ENCODE measurements at places on chromosomes 7 and 10.

DNA sequence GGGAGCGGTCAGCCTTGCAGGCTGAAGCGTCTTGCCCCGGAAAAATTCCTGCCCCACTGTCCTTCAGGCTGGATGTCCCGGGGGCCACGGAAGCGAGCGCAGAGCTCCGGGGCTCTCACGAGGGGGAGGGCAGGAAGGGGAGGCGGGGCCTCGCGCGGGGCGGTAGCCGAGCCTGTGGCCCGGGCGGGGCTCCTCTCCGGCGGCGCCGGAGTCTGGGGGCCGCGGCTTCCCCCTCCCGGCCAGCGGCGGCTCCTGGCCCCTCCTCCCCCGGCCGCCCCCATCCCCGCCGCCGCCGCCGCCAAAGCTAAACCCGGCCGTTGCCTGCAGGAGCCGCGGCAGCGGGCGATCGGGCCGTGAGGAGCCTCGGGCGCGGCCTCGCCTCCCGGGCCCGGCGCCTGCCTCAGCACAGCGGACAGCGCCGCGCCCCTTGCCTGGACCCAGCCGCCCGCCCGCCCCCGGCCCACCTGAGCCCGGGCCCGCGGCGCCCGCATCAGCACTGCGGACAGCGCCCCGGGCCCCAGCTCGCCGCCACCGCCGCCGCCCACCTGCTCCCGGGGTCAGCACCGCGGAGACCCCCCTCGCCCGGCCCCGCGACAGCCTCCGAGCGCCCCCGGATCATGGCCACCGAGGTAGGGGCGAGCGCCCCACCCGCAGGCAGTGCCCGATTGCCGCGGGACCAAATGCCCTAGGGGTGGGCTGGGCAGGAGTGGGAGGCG lies at the start of gene GOLGA7B:
GOLGA7B (plus strand) TSS at position 157 of the 716 bp plus-strand sequence; CDS start at position 618, 461 bp downstream.
- DNase-seq: peak; percentile 63

DNA sequence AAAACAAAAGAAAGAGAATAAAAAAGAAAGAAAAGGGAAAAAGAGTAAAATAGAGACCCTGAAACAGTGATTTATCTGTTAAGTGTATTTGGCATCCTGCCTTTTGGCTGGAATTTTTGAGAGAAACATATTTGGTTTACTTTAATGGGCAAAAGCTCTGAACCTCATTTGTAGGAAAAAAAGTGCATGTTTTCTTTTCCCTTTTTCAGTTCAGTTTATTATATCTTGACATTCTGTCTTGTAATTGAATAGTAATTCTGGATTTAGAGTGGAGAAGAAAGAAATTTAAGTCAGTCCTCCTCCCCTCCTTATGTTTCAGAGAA lies 69.5 kb downstream of the ARID5B start:
- no peak for DNase-seq

DNA sequence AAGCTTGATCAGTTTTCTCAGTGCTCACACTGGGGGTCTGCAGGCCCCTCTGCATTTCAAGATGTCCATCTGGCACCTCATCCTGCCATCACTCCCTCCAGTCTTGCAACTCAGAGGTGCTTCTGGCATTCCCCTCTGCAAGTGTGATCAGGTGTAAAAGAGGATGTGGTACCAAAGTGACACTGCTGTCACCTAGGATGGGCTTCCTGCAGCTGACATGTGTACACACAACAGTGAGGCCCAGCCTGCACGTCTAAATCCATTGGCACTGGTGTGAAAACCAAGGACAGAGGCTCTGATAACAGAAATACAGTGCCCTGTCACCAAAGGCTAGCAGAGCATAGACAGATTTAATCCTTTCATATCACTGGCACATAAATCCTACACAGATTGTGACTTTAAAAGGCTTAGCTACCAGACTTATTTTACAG lies 162.5 kb upstream of the CELF2 start:
- no peak for DNase-seq

DNA sequence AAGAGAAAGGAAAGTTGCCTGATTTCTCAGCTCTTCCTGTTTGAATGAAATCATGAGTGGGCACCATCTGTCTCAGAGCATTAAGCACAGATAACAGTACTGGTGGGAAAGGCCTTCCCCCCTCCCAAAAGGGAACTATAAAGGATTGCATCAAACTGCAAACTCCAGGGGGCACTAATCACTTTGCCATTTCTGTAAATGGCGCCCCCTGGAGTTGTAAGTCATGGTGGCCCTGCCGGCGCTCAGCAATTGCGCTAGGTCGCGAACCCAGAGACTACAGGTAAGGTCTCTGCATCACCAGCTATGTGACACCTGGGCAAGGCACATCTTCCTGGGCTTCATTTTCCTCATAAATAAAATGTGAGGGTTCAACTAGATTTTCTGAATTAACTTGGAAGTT lies 11.1 kb downstream of the LRRC4 start:
- DNase-seq: no peak

DNA sequence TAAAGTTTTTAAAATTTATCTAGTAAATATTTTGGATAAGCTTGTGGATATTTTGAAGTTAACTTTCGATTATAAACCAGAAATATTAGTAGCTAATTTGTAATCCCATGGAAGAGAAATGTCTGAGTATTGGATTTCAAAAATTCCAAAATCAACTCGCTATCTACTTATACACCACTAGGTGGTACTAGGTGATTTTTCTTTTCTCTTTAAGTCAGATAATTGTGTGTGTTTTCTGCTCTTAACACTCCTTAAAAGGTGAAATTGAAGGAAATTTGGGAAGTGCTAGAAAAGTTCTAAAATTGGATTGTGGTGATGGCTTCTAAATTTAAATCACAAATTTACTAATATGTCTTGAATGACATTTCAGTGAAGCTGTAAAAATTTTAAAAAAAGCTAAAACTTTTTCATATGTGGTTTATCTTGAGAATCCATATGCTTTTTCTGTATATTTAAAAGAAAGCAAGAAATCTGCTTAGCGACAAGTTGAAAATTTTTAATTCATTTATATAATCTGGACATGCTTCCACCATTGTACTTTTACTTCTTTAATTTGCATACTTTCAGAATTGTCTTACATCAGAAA lies 90.2 kb downstream of the IPMK start:
- no peak for DNase-seq

DNA sequence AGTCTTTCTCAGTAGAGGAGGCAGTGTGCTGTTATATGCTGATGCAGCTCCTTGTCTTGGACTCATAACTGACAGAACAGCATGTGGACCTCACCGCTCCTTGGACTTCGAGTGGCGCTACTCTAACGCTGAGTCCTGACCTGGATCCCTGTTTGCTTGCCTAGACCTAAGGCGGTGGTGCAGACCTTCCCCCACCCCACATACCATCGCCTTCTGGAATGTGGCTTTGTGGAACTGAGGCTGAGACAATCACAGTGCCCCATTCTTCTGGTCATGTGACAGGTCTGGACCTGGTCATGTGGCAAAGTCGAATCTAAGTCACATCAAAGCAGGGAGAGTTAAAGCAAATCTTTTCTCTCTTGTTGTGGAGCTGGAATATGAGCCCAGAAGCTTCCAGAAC lies 190.7 kb upstream of the MKI67 start:
- DNase-seq: no peak

- no peak for DNase-seq
Measured at GRCh38 chr10:100829933-100830727, 82.6 kb upstream of the SLF2 start.

DNA sequence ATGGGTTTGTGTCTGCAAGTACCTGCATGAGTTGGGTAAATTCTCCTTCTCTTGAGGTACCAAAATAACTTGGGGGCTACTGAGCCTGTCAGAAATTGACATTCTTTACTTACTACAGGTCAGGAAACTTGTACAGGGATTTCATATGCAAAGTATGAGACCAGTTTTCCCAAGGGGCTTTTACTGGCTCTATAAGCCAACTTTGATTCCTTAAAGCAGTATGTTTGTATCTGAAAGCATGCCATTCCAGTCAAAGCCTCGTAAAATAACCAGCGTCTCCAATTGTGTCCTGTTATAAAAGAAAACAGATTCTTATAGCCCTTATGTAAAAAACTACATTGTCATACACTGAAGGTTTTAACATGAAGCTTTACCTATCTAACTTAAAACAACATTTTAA lies 90.2 kb downstream of the ZNF467 start:
- no peak for DNase-seq

DNA sequence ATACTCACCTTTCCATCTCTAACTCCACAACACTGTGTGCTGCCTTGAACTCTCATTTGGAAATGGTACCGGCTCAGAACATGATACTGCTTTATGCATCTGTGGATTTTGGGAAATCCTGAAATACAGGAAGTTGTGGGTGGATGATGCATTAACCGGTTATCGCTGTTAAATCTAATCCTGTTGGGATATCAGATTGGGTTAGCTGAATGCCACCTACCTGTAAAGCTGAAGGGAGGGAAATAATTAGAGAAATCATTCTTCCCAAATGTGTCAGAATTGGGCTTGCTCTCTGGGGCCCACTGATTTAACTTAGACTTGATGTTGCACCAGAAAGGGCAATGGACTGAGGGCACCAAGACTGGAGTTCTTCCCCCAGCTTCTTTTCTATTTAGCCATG lies 54.0 kb downstream of the CH25H start:
- no peak for DNase-seq

- DNase-seq: no peak
Measured at GRCh38 chr10:70191972-70192305, 21.6 kb upstream of the SAR1A start.

DNA sequence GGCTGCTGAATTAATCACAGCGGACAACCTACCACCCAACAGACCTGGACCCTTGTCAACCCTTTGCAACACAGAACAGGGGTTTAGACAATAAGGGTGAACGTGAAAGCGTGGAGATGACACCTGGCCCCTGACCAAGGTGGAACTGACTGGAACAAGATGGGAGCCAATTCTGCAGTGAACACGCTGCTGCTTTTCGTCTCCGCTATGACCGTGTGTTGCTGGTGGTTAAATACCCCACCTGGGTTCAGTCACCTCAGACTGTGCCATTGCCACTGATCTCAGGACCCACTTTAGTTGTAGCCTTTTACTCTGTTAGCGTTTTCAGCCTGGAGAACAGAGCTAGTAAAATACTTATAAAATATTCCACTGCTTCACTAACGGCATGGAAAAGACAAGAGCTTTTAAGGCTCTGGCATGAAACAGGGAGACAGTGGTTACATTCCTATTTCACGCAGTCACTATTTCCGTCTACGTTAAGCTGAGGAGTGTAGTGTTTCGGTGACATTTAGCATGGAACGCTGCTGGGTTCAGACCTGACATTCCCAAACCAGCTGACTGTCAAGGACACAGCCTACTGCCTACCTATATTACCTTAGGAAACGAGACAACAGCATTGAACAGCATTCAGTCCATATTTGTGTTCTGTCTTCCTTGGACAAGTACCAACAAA lies 119.5 kb upstream of the PRSS1 start:
- DNase-seq: no peak

All from GM12892 (cell line).